BE2C (cell line): ENCODE measurements at places on chromosomes 5 and 9.

DNA sequence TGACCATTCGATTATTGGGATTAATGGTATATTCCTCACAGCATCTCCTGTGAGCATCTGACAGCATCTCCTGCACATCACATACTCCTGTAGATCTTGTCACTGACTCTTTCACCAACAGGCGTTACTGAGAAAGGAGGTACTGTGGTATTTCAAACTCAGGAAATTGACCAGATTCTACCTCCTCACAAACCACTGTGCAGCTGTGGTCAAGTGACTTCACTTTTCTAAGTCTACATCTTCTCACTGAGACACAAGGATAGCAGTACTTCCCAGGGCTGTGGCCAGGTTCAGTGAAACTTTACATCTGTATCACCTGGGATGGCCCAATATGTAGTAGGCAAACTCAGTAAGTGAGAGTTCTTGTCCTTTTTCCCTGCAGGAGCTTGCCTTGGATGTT lies 332.3 kb upstream of the ADAMTSL1 start:
- no peak for DNase-seq

DNA sequence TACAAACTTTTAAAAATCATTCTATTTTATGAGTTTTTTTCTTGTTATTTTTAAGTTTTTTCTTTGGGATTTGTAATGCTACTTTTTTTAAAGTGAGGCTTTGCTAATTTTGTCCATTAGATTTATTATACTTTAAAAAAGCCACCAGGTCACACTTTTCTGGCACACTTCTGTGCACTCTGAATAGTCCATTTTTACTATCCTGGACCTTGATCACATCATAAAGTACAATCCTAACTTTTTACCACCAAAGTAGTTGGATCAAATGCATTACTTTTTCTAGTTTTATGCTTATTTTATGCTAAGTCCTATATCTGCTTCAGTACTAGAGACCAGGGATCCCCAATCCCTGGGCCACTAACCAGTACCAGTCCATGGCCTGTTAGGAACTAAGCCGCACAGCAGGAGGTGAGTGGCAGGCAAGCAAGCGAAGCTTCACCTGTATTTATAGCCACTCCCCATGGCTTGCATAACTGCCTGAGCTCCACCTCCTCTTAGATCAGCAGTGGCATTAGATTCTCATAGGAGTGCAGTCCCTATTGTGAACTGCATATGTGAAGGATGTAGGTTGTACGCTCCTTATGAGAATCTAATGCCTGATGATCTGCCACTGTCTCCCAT lies 16.0 kb downstream of the FRRS1L start:
- DNase-seq, result no peak

DNA sequence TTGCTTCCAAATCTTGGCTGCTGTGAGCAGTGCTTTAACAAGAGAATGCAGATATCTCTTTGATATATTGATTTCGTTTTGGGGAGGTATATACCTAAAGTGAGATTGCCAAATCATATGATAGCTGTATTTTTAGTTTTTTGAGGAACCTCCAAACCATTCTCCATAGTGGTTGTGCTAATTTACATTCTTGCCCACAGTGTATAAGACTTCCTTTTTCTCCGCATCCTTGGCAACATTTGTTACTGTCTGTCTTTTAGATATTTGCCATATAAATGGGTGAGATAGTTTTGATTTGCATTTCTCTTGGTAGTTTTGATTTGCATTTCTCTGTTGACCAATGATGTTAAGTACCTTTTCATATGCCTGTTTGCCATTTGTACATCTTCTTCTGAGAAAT lies 10.0 kb upstream of the PLK2 start:
- DNase-seq, result no peak

DNA sequence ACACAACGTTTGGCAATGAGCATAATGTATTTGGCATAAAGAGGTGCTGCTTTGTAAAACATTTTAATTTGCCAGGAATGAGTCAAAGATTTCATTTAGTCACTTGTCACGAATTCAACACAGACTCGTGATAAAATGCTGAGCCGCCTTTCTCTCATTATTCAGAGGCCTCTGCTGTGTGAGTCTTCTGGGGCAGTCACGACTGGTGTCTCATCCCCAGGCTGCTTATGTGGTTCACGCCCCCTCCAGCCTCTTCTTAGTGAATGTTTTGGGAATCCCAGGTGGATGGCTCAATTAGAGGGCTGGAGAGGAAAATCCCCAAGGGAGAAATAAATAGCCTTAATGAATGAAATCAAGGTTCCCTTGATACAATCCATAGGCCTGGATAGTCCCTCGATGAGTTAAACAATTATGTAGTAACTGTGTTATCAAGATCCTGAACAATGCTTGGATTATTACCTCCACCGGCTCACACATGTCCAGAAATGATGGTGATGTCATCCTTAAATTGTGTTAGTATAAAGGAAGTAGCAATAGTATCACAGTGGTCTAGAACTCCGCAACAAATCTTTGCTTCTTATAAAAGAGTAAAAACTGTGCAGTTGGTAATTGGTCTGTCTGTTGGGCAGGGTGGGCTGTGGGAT lies 192.1 kb upstream of the ADAMTS16 start:
- DNase-seq, result no peak

DNA sequence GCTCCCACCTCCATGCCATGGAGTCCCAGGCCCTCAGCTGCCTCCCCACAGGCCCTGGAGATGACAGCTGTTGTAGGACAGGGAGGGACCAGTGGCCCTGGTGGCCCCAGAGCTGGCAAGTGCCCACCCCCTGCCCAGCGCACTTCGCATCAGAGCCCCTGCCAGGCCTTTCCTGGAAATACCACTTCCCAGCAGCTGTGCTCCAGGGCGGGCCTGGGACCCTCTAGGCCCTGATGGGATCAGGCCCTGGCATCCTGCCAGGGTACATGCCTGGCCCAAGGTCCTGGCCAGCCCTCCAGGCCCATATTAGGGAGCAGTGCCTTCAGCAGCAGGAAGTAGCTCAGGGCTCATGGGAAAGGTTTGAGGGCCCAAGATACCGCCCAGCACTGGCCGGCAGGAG lies 2.5 kb downstream of the KCNT1 start:
- DNase-seq, result peak; percentile 94

DNA sequence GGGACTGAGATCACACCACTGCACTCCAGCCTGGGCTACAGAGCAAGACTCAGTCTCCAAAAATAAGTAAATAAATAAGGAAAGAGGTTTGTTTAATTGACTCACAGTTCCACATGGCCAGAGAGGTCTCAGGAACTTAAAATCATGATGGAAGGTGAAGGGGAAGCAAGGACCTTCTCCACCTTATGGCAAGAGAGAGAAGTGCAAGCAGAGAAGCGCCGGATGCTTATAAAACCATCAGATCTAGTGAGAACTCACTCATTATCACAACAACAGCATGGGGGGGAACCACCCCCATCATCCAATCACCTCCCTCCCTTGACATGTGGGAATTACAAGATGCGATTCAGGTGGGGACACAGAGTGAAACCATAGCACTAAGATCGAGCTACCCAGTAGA lies 22.8 kb upstream of the RGMB start:
- DNase-seq, result no peak

DNA sequence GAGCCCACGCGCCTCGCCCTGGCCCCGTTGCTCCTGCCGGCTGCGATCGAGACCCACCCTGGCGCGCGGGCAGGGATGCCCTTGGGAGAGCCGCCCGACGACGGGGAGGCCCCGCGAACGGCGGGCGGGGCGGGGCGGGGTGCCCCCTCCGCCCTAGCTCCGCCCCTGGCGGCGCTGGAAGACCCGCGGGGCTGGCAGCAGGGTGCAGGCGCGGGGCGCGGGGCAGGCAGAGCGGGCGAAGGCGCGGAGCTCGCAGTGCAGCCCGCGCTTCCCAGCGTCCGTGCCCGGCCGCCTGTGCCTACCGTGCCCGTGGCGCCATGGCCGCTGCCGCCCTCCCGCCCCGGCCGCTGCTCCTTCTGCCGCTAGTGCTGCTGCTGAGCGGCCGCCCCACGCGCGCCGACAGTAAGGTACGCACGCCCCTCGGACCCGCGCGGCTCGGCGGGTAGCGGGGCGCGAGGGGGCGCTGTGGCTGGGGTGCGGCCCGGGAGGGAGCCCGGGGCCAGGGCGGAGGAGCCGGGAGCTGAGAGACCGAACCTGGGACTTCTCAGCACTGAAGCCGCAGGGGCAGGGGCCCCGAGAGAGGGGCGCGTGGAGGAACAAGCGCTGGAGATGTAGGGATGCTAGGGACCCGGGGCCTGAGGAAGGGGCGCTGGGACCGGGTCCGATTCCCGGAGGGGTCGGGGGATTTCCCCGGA lies at the start of gene OLFML2A:
Gene OLFML2A, plus strand, starts transcription at position 180 of the 695 bp plus-strand sequence. Its CDS starts 138 bp downstream, at position 318.
- peak; percentile 42 for DNase-seq

GRCh38 chr5:175471628-175472027 lies 6.7 kb upstream of the SFXN1 start:
- peak; percentile 27 for DNase-seq

GRCh38 chr5:22590677-22591268 lies 262.4 kb downstream of the CDH12 start:
- no peak for DNase-seq

- DNase-seq, result no peak
Observed at GRCh38 chr5:83049370-83049885, 27.8 kb downstream of the TMEM167A start.

DNA sequence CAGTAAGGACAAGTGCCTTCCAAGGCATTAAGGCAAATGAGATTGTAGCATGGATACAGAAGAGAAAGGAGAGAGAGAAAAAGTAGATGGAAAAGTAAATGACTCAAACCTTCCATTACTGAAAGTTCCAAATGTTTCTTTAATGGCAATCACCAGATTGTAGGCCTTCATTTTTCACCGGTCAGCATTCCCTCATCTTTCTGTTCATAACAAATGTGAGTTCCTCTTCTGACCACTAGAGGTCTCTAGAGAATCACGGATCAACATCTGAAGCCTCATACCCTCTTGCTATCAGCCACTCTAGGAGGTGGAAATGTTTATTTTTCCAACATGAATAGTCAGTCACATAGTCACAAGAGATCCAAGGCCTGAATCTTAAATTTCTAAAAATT lies 73.6 kb upstream of the RPS23 start:
- DNase-seq, result no peak

- DNase-seq, result no peak
Observed at GRCh38 chr9:35561468-35562261, 43.4 kb upstream of the TESK1 start.

- DNase-seq, result no peak
Observed at GRCh38 chr9:137878146-137878941, 762 bp downstream of the CACNA1B start.

DNA sequence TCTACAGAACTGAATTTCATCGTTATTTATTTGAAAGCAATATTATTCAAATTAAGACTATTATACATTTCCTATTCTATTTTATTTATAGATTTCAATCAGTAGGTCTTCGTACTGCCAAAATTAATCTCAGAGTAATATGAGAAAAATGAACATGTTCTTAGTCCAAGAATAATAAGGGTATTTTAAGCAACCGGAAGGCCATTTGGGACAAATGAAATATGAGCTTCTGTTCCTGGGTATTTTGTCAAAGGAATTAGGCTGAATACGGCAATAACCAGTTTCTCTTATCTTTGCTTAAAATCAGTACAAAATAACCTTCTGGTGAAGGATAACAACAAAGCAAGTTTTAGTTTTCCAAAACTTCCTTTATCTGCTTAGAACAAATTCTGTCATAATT lies 410.3 kb upstream of the PRR16 start:
- DNase-seq, result no peak

DNA sequence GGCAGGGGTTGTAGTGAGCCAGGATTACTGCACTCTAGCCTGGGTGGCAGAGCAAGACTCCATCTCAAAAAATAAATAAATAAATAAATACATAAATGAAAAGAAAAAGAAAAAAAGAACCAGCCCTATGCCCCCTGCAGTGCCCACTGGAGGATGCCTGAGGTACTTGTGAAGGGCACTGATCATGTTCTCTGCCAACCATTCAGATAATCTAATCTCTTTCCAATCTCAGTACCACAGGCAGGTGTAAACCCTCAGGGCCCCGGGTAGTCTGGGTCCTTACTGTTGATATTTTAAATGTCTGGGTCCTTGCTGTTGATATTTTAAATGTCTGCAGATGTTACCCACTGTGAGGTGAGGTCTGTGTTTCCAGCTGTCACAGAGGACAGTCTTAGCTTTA lies 321.8 kb upstream of the ADCY2 start:
- no peak for DNase-seq

GRCh38 chr9:131839281-131840084 lies 99.6 kb upstream of the RAPGEF1 start:
- no peak for DNase-seq

- peak; percentile 92 for DNase-seq
Observed at GRCh38 chr9:135992486-135993408, 31.6 kb upstream of the UBAC1 start.

- no peak for DNase-seq
Observed at GRCh38 chr9:98334796-98335195, 79.3 kb upstream of the TBC1D2 start.

DNA sequence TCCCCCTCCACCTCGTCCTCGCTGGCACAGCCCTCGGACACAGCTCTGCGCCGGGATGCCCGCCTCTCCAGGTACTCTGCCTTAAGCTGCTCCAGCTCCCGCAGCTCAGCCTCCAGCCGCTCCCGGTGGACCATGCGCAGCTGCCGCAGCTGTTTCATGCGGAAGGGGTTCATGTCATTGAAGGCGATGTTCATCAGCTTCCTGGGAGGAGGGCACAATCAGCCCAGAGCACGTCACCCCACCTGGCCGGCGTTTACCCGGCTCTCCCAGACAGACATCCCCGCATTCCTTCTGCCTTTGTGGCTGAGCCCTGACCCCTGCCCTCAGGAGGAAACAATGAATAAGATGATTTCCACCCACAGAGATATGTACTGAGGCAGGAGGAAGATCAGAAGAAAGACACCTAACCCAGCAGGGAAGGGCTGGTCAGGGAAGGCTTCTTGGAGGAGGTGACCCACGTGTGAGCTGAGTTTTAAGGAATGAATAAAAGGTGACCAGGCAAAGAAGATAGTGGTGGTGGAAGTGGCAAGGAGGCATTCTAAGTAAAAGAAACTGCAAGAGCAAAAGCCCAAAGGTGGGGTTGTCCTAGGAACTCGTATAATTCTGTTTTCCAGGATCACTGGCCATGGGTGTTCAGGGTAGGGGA lies 7.1 kb upstream of the CORO2A start:
- no peak for DNase-seq

GRCh38 chr5:58950224-58950623 lies 367.3 kb downstream of the RAB3C start:
- no peak for DNase-seq

DNA sequence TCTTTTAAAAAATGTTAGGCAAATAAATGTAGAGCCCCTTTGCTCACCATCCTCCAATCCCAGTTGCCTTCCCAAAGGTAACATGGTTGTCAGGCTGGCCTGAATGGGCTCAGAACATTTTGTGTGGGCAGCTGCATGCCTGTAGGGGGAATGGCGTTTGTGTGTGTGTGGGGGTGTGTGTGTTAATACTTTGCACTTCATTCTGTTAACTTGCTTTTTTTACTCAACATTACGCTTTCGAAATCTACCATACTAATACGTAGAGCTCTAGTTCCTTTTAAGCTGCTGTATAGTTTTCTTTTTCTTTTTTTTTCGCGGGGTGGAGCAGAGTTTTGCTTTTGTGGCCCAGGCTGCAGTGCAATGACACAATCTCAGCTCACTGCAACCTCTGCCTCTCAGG lies 14.0 kb downstream of the MYOZ3 start:
- DNase-seq, result no peak

- no peak for DNase-seq
Observed at GRCh38 chr9:111799915-111800526, 5.3 kb upstream of the SHOC1 start.

GRCh38 chr9:1173211-1173610 lies 123.1 kb downstream of the DMRT2 start:
- no peak for DNase-seq
